MCF 10A (cell line): ENCODE measurements at places on chromosomes 13 and 19.

DNA sequence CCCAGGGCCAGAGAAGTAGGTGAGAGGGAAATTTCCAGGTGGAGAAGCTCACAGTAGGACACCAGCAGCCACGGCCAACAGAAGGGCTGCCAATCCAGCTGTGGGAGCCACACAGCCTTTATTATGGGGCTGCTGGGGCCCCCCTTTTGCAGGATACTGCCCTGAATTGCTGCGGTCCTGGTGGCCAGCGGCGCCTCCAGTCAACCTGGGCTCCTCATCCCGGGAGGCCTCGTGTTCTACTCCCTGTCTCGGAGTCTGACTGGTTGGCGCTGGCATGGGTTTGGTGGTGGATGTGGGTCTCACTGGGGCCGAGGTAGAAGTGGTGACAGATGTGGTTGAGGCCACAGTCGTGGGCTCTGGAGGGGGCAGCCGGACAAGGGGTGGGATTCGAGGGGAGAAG is 4.1 kb downstream of the LYPD3 start:
- DNase-seq: no peak

DNA sequence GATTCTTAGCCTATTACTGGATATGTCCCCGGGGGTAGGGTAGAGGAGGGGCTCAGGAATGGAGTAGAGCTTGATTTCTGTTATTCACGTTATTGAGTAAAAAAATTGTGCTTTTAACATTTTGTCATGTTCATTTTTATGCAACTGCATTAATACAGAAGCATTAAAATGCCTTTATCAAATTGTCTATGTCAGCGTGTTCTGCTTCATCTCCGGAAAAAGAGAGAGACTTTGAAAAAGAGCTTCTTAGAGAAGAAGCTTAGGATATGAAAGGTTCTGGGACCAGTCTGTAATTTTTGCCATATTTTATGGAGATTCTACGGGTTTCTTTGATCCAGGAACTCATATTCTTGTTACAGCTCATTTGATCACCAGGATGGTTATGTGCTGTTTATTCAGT is 82.0 kb downstream of the SLC10A2 start:
- no peak for DNase-seq

- DNase-seq: no peak
Observed at GRCh38 chr19:37467608-37468090, 405 bp upstream of the ZNF569 start.

- DNase-seq: no peak
Observed at GRCh38 chr13:31052478-31052877, 109.2 kb downstream of the HSPH1 start.

DNA sequence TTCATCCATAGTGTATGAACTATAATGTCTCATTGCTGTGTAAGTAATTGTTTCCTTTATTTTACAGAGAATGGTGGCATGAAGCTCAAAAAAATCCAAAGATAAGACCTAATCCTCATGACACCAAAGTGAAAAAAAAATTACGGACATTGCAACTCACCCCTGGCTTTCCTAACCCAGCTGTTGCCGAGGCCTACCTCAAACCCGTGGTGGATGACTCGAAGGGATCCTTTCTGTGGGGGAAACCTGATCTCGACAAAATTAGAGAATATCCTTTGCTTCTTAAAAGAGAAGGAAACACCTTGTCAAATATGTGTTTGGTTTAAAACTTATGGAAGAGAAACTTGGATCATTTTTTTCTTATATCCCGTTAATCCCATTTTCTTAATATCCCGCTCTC is 26.3 kb downstream of the ERCC5 start:
- DNase-seq: no peak

DNA sequence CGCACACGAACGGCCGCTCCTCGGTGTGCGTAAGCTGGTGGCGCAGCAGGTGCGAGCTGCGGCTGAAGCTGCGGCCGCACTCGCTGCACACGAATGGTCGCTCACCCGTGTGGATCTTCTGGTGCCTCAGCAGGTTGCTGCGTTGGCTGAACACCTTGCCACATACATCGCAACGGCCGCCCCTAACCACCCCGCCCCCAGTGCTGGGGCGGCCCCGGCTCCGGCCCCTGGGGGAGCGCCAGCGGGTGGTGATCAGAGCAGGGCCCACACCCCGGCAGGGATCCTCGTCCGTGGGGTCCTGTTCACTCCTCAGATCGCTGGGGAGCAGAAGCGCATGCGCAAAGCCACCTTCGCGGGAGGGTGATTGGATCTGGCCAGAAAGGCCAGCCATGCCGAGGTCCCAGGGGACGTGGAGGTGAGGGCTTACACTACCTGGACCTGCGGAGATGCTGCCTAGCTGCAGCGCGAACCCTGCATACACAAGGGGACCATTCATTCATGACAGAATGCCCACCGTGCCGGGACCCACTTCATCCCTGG is 4.7 kb upstream of the UBE2M start:
- DNase-seq: no peak

DNA sequence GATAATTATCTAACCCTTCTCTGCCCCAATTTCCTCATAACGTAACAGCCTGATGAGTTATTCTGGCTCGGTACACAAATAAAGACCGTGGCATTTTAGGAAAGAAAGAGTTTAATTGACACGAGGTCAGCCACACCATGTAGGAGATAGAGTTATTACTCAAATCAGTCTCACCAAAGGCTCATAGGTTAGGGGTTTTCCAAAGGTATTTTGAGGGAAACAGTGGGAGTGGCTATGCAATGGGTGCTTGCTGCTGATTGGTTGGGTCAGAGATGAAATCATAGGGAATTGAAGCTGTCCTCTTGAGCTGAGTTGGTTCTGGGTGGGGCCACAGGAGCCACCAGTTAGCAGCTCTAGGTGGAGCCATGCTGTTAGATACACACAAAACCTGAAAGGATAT is 137.5 kb downstream of the FREM2 start:
- peak; percentile 5 for DNase-seq

DNA sequence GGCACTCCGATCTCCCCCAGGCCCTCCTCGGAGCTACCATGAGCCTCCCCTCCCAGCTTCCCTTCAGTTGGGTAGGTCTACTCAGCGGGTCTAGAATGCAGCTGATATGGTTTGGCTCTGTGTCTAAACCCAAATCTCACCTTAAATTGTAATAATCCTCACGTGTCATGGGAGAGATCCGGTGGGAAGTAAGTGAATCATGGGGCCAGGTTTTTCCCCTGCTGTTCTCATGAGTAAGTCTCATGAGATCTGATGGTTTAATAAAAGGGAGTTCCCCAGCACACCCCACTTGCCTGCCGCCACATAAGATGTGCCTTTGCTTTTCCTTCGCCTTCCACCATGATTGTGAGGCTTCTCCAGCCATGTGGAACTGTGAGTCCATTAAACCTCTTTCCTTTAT is 14.5 kb upstream of the DOCK9 start:
- DNase-seq: no peak

DNA sequence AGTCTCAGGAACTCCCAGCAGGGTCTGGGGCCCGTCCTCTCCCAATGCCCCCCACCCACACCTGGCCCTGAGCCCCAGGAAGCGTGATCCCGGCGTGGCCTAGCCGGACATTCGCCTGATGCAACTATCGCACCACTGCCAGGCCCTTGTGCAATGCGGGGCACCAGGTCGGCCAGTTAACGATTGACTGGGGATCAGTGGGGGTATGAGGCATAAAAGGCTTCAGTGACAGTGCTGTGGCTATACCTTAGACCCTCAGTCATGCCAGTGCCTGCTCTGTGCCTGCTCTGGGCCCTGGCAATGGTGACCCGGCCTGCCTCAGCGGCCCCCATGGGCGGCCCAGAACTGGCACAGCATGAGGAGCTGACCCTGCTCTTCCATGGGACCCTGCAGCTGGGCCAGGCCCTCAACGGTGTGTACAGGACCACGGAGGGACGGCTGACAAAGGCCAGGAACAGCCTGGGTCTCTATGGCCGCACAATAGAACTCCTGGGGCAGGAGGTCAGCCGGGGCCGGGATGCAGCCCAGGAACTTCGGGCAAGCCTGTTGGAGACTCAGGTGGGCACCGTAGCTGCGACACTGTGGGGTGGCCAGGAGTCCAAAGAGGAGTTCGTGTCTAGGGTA is at the start of gene ANGPTL8:
ANGPTL8 (plus strand) TSS at position 243 of the 624 bp plus-strand sequence; CDS start at position 262, 19 bp downstream.
- DNase-seq: no peak

DNA sequence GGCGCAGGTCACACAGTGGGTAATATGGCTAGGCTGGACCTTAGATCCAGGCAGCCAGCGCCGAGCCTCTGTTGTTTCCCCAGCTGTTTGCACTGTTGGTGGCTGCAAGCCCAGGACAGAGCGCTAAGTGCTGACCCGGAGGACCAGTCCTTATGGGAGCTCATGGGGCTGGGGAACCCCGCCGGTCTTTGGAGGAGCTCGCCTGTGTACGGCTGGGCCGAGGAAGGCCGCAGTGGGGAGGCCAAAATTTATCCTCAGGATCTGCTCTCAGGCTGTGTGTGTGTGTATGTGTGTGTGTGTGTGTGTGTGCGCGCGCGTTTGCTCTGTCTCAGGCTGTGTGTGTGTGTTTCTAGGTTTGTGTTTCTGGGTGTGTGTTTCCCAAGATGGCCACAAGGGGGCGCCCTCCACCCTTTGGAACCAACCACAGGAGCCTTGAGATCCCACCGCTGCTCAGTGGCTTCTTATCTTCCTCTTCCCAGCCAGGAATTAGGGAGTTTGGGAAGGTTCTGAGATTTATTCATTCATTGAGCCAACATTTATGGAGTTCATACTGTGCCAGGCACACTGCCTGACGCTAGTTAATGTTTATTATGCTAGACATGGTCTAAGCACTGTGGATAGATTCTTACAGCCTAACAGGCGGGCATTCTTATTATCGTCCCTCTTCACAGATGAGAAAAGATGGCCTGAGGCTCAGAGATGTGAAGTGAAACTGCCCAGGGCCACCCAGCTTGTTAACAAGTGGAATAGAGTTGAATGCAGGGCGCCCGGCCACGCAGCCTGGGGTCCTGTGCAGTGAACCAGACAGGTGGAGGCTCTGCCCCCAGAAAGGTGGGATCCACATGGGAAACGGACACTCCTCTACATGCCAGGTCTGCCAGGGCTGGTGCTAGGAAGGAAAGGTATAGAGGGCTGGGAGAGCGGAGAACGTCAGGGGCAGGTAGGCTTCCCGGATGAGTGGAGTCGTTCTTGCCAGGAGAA is 13.0 kb downstream of the PGLYRP1 start:
- peak; percentile 74 for DNase-seq

GRCh38 chr19:49456326-49456725 is 3.3 kb downstream of the ALDH16A1 start:
- no peak for DNase-seq

GRCh38 chr13:96797136-96797535 is 197.1 kb downstream of the OXGR1 start:
- no peak for DNase-seq

DNA sequence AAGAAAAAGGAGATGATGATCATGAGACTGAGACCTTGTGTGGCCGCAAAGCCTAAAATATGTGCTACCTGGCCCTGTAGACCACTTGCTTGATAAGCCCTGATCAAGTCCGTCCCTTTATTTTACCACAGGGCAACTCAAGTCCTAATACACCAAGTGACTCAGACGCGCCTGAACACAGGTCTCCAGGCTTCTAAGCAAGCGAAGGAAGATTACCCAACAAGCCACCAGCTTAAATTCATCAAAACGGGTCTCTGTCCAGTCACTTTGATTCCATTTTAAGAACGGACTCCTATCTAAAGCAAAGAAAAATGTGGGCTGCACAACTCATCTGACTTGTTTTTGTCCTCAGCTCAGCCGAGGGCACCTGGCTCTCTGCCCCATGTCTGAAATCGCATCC is 26.8 kb downstream of the SLC7A1 start:
- peak; percentile 36 for DNase-seq

GRCh38 chr19:8196271-8196927 is 12.8 kb upstream of the CERS4 start:
- no peak for DNase-seq

- DNase-seq: no peak
Observed at GRCh38 chr13:52394586-52394985, 11.4 kb downstream of the THSD1 start.

- no peak for DNase-seq
Observed at GRCh38 chr13:23988546-23989122, 91.3 kb upstream of the C1QTNF9B start.

DNA sequence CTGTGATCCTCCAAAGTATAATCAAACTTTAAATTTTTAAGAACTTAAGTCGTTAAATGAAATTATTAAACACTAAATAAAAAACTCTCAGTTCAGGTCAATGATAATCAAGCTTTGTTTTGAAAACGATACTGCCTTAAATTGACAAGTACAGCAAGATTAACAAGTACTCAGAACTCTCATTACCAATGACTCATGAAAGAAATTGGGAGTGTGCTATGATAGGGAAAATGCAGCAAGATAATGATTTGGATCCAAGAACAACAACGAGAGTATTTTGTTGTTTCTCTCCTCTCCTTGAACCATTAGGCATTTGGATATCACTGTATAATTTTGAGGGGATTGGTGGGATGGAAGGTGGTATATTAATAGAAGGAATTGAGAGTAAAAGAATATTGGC is 10.2 kb downstream of the N4BP2L2 start:
- peak; percentile 19 for DNase-seq

DNA sequence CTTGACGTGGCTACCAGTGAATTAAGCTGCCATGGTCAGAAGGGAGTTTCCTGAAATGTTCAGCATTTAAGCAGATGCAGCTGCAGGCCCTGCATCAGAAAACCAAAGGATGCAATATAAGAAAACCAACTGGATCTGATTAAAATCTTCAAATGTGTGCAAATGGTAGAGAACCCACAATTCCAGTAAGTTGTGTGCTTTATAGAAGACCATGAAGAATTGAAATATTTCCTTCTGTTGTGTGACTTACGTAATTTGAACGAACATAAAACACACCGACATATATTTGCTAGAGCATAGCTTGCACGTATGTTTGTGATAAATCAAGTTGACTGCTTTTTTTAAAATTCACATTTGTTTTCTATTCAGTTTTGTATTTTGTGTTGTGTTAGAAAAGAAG is 191.4 kb downstream of the COL4A1 start:
- no peak for DNase-seq

DNA sequence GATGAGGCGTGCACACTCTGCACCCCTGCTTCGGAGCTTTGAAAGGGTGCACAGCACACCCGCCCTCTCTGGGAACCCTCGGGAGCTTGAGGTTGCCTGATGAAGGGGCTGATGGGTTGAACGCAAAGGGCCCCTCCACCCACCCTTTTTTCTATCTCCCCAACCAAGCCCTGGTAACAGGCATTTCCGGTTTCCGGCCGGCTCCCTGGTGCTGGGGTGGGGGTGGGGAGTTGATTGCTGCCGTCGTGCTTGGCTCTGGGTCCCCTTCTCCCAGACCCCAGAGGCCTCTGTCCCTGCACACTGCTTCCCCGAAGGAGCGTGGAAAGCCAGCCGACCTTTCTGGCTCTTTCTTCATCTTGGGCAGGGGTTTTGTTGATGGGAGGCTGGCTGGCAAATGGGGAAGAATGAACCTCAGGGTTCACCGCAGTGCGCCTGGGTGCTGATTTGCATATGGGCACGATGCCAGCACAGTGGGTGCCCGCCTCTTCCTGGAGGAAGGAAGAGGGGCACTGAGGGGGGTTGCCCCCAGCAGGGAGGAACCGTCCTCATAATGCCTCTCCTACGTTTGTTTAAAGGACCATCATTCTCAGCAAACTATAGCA is 29.1 kb downstream of the VAV1 start:
- DNase-seq: peak; percentile 57

- DNase-seq: peak; percentile 23
Observed at GRCh38 chr13:27619728-27620376, 477 bp downstream of the LNX2 start.
